Type B pancreatic cell (in vitro differentiated cells): ENCODE measurements at places on chromosomes 2 and 18.

- DNase-seq, result no peak
These were observed 154.0 kb downstream of the SPP2 start for GRCh38 chr2:234204480-234204879.

DNA sequence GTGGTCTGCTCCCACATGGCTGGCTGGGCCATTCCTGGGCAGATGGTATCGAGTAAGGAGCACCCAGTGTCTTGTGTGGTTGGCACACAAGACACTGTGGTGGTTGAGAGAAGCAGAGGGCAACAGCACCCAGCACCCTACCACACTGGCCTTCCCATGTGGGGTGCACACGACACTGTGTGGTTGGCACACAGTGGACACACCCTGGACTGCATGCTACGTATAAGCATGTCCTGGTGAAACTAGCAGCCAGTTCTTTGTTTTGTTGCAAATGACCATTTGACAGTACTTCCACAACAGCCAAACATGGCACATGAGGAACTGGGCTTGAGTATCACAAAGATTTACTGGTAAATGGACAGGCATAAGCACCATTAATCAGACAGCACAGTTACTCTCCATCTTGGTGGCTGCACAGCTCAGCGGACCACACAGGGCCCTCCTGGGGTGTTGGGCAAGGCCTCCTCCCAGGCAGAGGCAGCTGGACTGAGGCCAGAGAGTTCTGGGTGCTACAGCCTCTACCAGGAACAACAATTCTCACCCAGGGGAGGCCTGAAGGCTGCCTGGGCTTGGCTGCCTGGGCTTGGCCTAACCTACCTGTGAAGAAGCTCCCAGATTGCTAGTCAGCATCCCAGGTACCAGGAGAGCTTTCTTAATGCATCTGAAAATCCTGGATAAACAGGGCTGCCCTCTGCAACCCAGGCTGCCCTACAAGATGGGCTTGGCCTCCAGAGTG, 59.3 kb upstream of the ALPP start:
- no peak for DNase-seq

DNA sequence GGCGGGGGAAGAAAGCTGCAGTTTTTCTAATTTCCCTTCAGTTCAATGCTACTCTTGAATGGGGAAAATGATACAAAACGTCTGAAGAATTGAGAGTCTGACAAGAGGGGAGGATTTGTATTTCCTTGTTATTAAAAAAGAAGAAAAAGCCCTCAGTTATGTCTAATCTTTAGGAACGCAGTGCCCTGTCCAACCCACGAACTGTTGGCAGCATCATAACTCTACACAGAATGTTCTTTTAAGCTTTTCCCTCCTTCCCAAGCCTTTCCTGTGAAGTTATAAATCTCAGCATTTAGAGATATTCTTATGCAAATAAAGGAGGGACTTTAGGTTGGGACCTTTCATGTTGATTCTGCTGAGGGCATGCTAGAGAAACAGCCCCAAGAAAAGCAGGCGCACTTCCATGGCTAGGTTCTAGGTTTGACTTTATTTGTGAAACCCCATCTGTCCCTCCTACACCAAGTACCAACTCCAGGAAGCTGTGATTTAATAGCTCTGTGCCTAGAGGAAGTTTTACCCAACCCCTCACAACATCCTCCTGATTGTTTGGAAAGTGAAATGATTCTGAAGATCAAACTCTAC, 288.6 kb downstream of the SETBP1 start:
- no peak for DNase-seq

DNA sequence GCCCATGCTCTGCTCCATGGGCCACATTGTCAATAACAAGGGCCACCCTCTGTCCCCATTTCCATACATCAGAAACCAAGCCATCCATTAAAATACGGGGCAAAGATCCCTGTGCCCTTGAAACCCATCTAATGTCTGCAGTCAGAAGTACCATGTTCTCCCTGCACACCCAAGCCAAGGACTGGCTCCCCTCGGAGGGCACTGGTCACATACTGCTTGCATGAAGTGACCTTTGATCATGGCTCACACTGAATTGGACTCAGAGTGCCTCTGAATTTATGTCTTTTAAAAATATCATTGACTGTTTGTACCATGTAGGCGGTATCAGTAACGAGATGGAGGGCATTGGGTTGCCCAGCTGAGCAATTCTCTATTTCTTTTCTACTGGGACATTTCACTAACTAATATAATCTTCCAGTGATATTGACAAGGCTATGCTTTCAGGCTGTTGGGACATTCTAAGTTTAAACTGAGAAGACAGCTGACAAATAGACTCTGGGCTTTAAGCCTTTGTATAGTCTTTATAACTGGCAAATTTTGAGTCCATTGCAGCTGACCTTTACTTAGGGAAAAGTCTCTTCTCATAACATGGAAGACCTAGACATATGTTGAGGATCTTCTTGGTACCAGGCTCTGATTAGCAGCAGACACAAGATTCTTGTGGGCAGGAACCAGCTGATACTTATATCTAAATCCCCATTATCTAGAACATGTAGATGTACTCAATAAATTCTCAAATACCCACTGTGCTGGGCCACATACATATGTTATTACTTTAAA, 214.3 kb downstream of the MYCN start:
- DNase-seq, result peak; percentile 24

GRCh38 chr2:232588680-232589585, 38.4 kb downstream of the EIF4E2 start:
- DNase-seq, result no peak

DNA sequence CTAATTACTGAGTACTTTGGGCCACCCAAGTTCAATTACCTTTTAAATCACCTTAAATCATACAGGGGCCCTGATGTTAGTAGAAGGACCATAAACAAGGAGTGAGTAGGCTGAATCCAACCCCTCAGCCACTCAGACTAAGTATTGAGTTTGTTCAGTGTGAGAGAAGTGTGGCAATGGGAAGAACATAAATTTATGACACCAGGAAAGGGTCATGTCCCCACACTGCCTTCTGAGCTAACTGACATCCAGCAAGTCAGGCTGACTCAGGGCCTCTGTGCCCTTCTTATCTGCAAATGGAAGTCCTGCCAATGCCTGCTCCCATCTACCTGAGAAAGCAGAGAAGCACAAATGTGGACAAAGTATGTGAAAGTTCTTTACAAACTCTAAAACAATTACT, 12.9 kb downstream of the PLEKHM3 start:
- DNase-seq, result no peak

DNA sequence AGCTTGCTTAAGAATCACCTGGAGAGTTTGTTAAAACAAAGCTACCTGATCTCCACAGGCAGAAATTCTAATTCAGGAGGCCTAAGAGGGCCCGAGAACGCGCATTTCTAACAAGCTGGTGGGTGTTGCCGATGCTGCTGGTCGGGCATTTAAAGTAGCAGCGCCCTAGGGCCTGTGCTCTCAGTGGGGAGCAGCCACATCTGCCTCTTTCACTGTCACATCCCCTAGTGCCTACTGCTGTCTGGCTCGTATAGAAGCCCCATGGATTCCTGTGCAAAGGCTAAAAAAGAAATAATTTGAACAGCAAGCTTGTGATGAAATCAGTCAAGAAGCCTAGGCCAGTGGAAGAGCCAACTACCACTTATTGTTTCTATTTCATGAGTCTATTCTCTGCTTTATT, 126.7 kb upstream of the SMIM21 start:
- DNase-seq, result no peak

GRCh38 chr2:98471402-98472131, 26.9 kb downstream of the INPP4A start:
- DNase-seq, result no peak

DNA sequence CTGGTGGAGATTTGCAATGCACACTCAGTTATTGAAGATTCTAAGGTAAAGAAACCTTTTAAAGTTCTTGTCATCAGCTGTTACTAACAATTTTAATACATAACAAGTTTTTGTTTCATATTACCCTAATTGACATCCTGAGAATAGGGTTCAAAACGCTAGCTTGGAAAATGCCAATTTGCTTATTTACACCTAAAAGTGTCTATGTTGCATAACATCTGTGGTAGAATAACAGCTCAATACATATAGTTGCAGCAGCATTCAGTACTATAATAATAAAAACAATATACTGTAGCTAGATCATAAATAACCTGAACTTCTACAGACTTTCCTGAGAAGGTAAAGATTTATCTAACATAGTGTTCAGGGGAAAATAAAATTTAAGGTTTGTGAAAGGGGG, 219.0 kb downstream of the OSR1 start:
- DNase-seq, result no peak

DNA sequence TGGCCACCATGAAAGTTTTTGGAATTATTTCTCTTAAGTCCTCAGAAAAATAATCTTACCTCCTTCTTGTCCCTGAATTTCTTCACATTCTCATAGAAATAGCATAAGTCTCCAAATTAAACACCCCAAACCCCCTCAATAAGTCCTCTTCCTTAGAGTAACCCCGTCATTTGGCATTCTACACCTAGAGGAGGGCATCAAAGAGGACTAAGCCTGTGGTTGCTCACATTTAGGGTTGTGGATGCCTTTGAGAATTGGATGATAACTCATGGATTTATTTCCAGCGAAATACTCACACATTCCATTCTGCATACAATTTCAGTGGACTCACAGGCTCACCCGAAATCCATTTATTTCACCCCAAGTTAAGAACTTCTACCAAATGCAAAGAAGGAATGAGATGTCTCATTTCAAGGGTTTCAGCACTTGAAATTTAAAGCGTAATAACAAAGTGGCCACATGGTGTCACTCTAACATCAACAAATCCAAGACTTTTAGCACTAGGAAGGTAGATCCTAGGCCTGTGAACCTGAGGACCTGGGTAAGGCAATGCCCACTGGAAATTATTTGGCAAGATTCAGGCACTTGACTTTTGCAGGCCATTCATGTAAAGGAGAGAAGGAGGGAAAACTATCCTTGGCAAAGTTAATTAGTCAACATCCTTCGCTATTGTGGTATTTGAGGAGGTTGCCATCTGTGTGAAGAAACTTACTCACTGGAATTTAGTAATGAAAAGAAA, 24.6 kb downstream of the DYTN start:
- DNase-seq, result no peak

DNA sequence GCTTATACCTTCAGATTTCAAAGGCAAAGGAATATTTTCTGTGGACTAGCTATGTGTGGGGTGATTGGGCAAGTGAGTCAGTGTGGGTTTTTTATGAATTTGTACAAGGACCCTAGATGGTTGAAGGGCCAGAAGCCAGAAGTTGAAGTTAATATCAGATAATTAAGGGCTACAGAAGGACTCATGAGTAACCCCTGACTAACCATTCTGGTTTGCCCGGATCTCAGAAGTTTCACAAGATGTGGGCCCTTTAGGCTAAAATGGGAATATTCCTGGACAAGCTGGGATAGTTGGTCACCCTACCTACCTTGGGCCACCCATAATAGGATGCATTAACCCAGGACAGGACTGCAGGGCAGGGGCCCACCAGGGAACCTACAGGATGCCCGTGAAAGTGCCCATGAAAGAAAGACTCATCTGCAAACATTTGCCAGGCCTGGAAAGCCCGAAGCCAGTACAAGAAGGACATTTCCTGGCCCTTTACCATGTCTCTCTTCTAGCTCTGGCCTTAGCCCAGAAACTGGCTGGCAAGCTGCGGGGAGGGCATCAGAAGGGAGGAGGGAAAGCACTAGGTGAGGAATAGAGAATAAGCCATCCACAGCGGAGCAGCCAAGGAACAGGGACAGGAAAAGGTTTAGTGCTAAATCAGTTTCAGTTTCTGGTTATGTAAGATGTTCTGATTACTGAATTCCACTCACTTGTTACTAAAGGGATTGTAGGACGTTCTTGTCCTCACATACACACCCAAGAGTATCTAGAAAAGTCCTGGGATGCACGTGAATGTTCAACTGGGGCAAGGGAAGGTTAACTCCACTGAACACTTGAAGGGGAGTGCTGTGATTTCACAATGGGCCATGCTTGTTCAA, 33.6 kb downstream of the GCG start:
- no peak for DNase-seq

DNA sequence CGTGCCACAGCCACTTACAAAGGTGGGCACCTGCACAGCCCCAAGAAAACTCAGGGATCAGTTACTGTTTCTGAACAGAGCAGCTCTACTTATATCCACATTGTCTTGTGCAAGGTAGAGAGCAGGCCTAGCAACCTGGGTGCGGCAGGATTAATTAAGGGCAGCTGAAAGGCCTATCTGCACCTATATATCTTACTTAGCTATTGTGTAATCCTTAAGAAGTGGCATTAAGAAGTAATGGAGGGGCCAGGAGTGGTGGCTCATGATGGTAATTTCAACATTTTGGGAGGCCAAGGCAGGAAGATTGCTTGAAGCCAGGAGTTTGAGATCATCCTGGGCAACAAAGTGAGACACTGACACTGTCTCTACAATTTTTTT, 12.8 kb upstream of the ARL5A start:
- DNase-seq, result no peak

- DNase-seq, result no peak
These were observed 355.2 kb upstream of the UBE2E3 start for GRCh38 chr2:180625006-180625844.

GRCh38 chr2:197513915-197514314, 2.0 kb upstream of the MOB4 start:
- no peak for DNase-seq

- DNase-seq, result no peak
These were observed 122.0 kb downstream of the ZNF521 start for GRCh38 chr18:25229920-25230319.

GRCh38 chr2:61759005-61759404, 94.9 kb downstream of the FAM161A start:
- no peak for DNase-seq

- DNase-seq, result no peak
These were observed 62.0 kb upstream of the CAB39 start for GRCh38 chr2:230650585-230651137.

DNA sequence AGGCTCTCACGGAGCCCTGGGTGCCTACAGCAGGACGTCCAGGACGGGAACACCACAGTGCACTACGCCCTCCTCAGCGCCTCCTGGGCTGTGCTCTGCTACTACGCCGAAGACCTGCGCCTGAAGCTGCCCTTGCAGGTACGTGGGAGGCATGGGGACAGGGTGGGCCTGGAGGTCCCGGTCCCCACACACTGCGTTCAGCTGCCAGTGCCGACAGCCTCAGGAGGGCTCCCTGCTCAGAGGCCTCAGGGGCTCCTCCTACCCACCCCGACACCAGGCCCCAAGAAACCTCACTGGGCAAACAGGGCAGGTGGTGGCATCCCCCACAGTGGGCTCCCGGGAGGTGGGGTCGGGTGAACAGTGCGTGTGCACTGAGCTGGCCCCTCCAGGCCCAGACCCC, 10.8 kb downstream of the ANO7 start:
- DNase-seq, result no peak

DNA sequence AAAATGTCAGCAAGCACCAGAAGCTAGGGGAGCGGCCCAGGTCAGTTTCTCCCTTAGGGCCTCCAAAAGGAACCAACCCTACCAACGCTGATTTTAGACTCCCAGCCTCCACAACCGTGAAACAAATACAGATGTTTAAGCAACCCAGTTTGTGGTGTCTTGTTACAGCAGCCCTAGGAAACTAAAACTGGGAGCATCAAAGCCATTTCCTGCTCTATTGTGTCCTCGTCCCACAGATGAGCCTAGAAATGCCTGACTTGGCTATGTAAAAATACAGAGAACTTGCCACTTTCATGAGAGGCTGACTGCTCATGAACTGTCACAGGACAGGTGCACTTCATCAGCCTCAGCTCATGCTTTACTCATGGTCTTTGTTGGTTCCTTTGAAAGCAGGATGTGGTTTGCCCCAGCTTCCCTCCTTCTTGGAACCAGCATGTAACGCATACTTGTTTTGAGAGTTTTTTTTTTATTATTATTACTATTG, 97.6 kb upstream of the SLC39A10 start:
- DNase-seq, result no peak

GRCh38 chr2:223316342-223316741, 264.4 kb downstream of the KCNE4 start:
- DNase-seq, result no peak

GRCh38 chr2:3491716-3492474, 27.4 kb downstream of the ADI1 start:
- DNase-seq, result no peak

- no peak for DNase-seq
These were observed 50.7 kb downstream of the SLC14A2 start for GRCh38 chr18:45666006-45666405.
